ENCODE measurements at places on chromosomes 1 and 21. TPM values are rescaled to one million over a fixed set of nuclear protein-coding genes. Genes with fewer than 3 reads are reported as not detected.

Gene LCE3B
- total RNA-seq, result not detected

Gene FAM163A
- not detected for total RNA-seq

Gene FAM177B
- not detected for total RNA-seq

Gene AKNAD1
- total RNA-seq, result 1.8 TPM

Gene C4BPB
- total RNA-seq, result 1.5 TPM

Gene AGT
- total RNA-seq, result 0.15 TPM

Gene GJA4
- total RNA-seq, result not detected

Gene RGS8
- not detected for total RNA-seq

Gene C1orf167
- total RNA-seq, result not detected

Gene ADORA1
- total RNA-seq, result 0.56 TPM

Gene MIXL1
- 0.09 TPM for total RNA-seq

Gene INTS7
- total RNA-seq, result 17.1 TPM

Gene POU2F1
- total RNA-seq, result 3.4 TPM

Gene ATP6V1G3
- total RNA-seq, result not detected

Gene RNU11
- not detected for total RNA-seq

Gene SLC1A7
- total RNA-seq, result not detected

Gene HAO2
- total RNA-seq, result not detected
